NCI-H2081 treated with DMSO at 0.1 percent for 48 hours (cell line): ENCODE measurements at places on chromosomes 7 and 10.

DNA sequence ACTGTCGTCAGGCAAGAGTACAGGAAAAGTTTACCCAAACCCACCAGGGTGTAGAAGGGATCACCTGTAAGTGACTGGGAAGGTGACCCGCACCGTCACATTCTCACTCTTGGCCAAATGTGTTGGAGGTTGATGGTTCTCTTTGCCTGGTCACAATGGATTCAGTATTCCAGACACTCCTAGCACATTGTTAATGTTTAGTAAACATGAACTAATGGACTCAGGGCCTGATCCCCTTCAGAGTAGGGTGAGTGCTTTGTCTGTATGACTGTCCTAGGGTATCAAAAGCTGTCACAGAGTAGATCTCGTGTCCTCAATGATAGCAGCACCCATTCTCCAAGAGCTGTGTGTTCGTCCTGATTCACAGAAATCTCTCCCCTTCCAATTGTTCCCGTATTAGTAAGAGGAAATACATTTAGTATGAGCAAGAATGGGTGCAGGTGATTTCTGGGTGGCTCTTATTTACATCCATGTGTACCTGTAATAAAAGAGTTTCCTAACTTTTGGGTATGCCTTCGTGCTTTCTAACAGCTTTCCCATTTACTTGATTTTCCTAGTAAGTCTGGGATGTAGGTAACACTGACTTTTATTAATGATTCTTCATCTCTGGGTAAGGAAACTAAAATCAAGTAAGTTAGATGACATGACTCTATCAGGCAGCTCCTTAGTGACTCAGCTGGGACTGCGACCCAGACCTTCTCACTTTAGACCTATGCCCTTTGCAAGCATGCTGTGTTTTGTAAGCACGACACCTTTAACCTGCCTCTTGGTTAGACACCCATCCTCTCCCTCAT is 4.7 kb downstream of the EEPD1 start:
- no peak for DNase-seq

DNA sequence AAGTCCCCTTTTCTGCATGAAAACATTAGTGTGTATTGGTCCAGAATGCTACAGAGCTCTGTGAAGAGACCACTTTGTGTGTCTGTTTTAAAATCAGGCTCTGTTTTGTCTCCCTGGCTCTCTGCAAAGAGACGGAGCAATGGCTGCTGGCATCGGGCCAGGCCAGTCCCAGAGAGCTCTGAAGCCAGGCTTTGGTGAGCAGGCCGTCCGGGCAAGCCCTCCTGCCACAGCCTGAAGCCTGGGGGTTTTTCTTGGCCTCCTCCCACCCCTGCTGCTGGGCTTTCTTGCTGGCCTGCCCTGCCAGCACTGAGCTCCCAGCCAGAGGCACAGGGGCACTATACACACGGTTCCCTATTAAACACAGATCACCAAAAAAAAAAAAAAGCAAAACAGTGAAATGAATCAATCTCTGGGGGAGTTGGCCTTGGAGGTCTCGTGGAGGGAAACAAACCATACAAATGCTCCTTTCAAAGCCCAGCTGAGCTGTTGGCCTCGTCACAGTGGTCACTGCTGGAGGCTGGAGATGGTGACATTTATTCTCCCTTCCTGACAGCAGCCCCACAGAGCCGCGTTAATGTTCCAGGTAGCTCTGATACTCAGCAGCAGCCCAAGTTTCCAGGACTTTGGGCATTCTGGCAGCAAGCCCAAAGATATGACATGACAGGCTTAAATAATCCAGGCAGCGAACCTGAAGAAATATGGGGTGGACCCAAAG is 237.2 kb downstream of the TCF7L2 start:
- no peak for DNase-seq

DNA sequence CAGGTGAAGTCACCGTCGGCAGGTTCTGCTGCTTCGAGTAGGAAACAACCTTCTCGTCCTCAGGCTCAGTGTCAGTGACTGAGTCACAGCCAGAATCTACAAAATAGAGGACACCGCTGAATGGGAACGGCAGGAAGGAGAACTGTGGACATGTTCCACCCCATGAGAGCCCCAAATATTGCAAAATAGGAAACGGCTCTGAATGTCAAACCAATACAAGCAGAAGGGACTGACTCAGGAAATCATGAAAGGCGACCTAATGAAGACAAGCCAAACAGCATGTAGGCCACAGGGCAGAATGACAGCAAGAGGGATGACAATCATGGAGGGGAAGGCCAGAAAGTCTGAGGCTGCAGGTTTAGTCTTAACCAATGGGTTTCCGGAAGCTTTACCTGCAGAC is 63.5 kb downstream of the PIK3AP1 start:
- DNase-seq, result no peak

DNA sequence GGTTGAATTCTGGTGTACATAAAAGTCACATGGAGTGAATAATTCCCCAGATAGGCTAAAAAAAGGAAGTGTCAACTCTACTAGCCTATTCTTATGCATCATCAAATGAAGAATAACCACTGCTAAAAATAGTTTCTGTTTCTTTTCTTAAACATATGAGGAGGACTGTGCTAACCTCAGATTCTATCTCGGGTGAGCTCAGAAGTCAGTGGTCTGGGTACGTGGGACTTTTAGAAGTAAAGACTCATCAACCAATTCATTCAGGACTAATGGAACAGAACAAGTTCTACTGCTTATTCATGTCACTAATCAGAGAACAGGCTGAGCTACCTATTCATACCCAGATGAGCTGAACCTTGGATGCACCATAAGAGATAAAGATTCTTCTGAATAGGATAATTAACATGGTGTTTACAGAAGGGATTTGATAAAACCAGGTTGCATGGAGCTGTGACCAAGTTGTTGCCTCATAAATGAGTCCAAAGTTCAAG is 9.5 kb upstream of the ASAH2 start:
- no peak for DNase-seq

GRCh38 chr7:91892821-91893340 is 12.4 kb upstream of the MTERF1 start:
- DNase-seq, result no peak

DNA sequence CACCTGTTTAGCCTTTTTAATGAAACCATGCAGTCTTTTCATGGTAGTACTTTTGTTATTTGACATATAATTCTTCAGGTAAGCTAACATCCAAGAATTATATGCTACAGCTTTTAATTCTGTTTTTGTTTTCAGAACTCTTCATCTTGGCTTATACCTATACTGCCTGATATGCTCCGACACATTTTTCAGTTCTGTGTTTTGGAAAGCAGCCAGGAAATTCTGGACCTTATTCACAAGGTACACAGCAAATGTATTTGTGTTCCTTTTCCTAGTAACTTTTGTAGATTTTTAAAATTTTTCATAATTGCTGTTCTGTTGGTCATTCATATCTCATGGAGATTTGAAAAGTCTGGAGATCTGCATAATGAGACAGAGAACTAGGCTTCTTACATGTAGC is 56.7 kb downstream of the BTAF1 start:
- DNase-seq, result no peak

GRCh38 chr10:110613341-110613995 is 30.7 kb upstream of the RBM20 start:
- DNase-seq, result no peak

DNA sequence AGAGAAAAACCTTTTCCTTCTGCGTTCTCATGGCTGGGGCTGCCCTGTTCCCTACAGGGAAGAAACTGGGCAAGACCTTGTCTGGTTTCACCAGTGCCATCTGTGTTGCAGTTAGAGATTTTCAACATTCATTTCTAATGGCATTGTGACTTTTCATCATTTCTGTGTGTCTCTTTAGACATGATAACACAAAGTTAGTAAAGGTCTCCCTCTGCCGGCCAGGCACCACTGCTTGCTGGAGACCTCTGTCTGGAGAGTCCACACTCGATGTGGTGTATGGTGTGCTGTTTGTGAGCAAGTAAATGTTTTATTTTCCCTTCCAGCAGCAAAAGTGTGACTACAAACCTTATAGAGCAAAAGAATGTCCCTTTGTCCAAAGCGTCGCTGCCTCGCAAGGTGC is 213.5 kb downstream of the PAXIP1 start:
- no peak for DNase-seq

- no peak for DNase-seq
Measured at GRCh38 chr10:74099836-74100235, 50.8 kb downstream of the AP3M1 start.

GRCh38 chr7:132130497-132130896 is 445.8 kb downstream of the PLXNA4 start:
- no peak for DNase-seq

DNA sequence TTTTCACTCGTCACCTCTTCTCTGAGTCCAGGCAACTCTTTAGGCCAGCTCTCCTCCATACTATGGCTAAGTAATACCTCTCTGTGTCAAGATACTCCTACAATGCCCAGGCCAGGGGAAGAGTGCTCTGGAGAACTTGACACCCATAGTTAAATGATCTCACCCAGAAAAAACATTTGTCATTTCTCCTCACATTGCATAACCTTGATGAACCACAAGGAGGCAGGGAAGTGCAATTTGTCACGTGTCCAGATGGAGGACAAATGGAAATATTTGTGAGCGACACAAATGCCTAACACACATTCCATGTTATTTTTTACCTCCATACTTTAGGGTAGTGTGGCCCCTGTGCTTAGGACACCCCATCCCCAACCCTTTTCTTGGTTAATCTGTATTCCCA is 78.3 kb downstream of the HTR7 start:
- DNase-seq, result no peak

GRCh38 chr7:133978502-133979295 is 148.4 kb upstream of the LRGUK start:
- DNase-seq, result no peak

GRCh38 chr7:8111282-8111960 is 142.8 kb downstream of the GLCCI1 start:
- no peak for DNase-seq

GRCh38 chr7:35657125-35657524 is 37.8 kb downstream of the HERPUD2 start:
- no peak for DNase-seq

DNA sequence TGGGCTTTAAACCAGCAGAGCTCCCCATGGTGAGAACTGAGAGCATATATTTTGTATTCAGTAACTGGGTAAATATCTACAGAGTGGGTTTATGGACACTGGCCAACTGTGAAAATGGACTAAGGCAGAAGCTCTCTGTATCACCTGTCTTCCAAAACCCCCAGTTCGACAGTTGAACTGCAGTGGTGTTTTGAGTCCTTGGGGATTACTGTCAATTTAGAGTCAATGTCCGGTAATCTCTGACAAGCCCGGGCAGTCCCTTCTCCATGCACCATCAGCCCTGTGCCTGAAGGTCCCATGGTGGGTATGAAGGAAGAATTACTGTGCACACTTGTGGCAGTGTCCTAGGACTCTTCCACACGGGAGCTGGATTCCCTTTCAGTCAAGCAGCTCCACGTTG is 235.0 kb downstream of the CCSER2 start:
- peak; percentile 68 for DNase-seq

DNA sequence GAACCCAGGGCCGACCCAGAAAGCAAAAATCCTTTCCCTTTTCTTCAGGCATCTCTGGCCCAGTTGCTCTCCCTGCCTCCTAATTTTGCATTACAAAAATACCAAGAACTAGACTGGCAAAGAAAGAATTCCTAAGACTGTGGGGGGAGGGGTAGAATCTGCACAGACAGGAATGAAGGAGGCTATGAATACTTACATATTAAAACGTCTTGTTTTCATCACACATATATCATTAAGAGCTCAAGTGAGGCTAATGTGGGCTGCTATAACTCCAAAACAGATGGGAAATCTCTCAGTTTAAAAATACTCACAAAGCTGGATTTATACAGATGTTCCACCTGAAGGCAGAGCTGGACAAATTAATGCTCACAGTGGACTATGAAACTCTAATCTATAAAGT is 29.2 kb upstream of the MKX start:
- DNase-seq, result no peak

- no peak for DNase-seq
Measured at GRCh38 chr10:90193240-90193985, 492.0 kb downstream of the KIF20B start.

DNA sequence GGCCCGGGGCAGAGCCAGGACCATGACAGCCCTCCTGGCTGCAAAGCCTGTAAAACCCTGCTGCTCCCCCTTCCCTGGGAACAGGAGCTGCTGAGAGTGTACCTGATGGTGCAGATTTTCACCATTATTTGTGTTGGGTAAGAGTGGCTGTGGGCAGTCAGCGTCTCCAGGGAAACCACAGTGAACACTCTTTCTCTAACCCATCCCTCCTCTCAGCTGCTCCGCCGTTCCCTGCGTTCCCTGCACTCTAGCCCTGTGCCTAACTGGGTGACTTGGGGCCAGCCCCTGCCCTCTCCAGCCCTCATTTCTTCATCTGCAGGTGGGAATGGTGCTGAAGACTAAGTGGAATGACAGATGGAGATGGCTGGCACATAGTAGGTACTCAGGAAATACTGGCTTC is 75.9 kb upstream of the PCBD1 start:
- no peak for DNase-seq

- no peak for DNase-seq
Measured at GRCh38 chr7:158404031-158404761, 183.4 kb downstream of the PTPRN2 start.

DNA sequence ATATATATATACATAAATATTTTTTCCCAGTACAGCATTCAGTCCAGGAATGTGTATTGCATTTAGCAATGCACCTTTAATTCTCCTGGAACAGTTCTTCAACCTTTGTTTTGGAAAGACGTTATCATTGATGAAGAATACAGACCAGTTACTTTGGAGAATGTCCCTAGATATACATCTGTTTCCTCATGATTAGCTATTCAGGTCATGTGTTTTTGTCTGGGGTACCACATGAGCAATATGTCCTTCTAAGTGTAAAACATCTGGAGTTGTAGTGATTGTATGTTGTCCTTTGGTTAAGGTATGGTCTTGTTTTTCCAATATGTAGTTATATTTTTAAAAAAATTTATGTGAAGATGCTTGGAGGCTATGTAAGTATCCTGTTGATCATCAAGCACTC is 10.2 kb downstream of the BZW2 start:
- DNase-seq, result no peak

DNA sequence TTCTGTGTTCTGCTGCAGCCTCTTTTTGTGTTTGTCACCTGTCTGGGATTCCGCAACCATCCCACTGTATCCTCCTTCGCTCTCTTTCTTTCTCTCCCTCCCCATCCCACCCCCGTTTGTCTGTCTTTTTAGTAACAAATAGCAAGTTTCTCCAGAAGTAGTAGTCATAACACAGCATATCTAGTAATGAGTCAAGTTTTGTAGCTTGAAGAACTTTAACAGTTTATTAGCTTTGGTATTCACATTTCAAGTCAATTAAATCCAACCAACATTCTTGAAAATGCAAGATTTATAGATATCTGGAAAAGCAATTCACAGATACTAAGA is 154.1 kb upstream of the MTPN start:
- DNase-seq, result no peak

- no peak for DNase-seq
Measured at GRCh38 chr10:131098416-131098952, 213.0 kb downstream of the TCERG1L start.

- DNase-seq, result peak; percentile 41
Measured at GRCh38 chr10:76190634-76191270, 759.3 kb downstream of the LRMDA start.

- no peak for DNase-seq
Measured at GRCh38 chr10:8969853-8970252, 915.4 kb downstream of the GATA3 start.

DNA sequence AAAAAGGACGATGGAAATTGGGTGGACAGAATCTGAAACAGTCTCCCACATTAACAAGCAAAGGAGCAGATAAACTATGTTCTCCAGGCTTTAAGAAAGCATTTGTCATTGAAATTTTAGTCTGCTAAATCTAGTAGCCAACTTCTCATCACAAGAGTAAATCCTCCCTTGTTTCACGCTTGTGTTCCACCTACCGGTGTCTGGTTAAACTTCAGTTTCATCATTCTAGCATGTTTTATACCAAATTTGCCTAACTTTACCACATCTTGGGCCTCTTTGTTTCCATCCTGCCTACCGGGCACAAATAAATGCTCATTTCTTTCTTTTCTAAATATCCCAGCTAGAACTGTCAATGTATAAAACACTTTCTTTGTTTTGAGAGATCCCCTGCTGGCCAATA is 5.8 kb downstream of the LIPA start:
- no peak for DNase-seq
